Activated CD4-positive, alpha-beta T cell treated with anti-CD3 and anti-CD28 coated beads, Interleukin-2, amount 50 U/mL, for 1 hour (primary cell): ENCODE measurements at places on chromosomes 1 and 21.
A peak's percentile ranks its signal among the peaks of the same experiment; 100 is the strongest.

DNA sequence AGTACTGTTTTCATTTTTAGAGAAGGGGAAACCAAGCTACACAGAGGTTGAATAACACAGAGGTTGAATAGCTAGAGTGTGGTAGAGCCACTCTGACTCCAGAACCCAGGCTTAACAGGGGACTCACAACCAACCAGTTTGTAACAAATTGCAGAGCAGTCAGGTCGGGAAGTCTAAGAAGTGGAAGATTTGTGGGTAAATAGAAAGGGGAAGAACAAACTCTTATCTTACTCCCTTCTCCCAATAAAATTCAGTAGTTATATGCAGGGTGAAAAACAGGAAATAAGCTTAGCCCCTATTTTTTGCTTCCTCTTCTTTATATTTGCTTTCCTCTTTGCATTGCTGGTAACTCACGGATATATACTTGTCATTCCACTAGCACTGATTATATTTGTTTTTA, 23.2 kb downstream of the CDC42 start:
- no peak for DNase-seq

DNA sequence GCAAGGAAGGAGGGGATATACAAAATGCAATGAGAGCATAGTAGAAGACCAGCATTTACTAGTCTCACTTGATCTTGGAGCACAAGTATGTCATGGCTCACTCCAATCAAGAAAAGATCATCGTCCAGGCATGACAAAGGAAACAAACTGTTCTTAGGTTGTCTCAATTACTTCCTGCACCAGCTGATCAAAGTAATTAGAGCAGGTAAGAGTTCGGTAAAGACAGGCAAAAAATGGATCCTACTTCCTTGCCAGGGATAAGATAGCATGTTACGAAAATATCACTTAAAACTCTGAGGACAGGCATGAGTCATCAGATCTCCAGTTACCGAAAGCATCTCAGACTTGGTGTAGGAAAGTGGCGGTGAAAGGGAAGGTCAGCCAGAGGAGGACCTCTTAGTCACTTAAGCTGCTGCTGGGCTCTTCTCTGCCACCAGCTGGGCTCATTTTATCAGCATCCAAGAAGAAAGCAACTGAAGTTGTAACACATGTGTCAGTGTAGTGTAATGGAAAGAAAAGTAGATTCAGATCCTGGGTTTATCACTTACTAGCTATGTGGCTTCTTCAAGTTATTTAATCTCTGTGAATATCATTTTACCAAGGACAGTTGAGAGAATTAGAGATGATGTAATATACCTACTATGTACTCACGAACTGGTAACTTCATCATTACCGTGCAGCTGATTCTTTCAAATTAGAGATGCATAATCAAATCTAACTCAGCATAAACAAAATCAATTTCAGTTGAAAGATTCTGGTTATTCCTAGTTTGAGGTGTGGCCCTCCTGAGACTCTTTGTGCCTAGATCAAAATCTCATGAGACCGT, 46.8 kb downstream of the XCL1 start:
- DNase-seq = no peak

DNA sequence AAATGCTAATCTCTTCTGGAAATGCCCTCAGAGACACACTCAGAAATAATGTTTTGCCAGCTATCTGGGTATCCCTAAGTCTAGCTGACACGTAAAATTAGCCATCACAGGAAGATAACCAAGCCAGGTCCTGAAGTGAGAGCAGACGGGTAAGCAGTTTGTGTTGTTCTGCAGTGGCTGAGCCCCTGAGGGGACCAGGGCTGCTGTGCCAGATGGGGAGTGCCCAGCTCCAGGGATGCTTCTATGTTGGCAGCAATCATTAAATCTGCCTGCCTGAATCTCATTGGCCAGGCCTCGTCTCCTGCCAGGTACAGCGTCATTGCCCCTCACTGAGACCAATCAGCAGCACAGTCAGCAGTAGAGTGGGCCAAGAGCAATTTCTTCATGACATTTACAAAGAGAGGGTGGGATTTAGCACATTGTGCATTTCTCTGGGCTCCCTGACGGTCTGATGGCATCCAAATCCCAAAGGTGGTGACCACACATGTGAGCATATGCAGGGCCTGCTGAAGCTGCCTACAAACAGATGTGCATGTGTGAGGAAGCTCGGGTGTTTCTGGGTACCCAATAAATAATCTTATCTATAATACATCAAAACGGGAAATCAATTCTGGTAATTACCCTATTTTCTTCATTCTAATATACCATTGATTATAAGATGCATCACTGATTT, 58.7 kb upstream of the LRRN2 start:
- no peak for DNase-seq

- peak; percentile 32 for DNase-seq
These were observed 16.6 kb upstream of the CACYBP start for GRCh38 chr1:174982971-174983689.

DNA sequence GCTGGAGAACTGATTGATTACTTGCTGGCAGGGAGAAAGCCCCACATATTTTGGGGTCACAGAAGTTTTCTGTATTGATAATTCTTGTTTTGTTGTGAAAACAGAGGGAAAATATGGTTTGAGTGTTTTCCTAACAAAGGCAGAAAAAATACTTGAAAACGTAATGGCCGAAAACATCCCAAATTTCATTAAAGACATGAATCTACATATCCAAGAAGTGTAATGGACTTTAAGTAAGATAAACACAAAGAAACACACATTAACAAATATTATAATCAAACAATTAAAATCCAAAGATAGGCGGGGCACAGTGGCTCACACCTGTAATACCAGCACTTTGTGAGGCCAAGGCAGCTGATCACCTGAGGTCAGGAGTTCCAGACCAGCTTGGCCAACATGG, 39.6 kb downstream of the SHCBP1L start:
- no peak for DNase-seq

DNA sequence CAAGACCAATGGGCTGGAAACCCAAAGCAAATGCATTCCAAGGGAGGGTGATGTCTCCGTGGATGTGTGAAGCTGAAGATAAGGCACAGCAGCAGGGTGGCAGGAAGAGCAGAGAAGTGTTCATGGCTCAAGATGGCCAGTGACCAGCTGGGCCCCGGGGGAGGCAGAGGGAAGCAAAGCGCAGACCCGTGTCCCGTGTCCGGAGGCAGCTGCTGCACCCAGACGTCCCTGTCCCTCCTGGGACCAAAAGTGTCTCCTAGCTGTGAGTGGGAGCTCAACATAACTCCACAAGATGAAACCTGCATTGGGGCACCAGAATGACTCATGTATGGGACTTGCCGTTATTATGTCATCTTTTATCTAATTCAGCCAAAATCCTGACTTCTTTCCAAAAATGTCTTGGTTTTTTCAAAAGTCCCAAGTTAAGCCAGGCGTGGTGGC, 118.2 kb downstream of the RIPK4 start:
- DNase-seq = no peak

DNA sequence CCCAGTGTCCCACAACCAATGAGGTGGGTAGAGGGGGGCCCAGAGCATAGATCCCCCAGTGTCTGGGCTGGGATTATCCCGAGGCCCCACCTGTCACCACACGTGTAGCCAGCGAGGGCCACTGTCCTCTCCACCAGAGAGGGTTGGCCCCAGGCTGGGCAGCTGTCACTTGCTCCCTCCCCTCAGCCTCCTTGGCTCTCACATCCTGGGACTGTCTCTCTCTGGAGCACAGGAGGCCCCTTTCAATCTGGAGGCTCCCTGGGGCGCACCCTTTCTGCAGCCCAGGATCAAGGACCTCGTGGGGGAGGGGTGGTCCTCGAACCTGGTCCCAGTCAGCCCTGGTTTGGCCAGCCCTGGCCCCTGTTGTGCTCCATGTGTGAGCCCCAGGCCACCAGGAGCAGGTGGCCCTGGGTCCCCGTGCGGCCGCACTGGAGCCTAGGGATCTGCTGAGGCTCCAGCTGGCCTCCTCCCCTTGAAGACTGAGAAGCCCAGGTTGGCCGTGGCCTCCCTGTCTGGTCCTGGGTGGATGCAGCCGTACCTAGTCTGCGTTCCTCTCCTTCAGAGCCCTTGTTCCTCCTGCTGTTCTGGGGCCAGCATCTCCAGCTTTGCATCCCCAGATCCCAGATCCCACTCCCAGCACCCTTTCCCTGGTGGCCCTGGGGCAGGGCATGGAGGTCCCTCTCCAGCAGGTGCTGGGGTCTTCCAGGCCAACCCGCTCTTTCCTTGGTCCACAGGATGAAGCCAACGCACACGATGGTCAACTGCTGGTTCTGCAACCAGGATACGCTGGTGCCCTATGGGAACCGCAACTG, 6.7 kb downstream of the TMEM201 start:
- DNase-seq = no peak

DNA sequence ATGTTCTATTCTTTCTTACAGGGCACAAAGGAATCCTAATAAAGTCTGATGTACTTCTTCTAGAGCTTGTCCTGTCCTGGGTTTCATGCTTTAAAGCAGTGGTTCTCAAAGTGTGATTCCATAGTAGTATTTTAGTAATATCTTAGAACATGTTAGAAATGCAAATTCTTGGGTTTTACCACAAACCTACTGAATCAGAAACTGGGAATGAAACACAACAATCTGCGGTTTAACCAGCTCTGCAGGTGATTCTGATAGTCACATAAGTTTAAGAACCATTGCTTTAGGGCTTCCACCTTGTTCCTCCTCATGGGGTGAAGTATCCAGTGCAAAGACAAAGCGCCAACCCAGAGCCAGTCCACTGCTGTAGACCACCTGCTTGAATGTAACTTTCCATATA, 41.1 kb downstream of the NGF start:
- DNase-seq = no peak

DNA sequence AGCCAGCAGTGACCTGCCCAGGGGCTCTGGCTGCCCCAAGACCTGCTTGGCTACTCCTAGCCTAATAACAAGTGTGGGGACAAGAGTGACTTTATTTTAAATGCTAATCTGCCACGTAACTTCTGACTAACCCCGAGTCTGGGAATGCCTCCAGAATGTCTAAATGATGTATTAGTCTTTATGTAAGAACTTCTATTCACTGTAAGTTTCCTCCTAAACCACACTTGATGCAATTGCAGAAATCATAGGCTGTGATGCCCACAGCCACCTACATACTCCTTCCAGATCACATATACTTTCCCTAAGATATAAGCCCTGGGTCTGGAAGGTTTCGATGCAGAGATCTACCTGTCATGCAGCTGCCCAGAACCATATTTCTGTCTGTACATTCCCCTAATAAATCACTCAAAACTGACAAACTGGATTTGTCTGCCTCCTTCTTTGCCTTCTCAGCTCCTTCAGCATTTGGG, 5.9 kb upstream of the VPS45 start:
- no peak for DNase-seq

DNA sequence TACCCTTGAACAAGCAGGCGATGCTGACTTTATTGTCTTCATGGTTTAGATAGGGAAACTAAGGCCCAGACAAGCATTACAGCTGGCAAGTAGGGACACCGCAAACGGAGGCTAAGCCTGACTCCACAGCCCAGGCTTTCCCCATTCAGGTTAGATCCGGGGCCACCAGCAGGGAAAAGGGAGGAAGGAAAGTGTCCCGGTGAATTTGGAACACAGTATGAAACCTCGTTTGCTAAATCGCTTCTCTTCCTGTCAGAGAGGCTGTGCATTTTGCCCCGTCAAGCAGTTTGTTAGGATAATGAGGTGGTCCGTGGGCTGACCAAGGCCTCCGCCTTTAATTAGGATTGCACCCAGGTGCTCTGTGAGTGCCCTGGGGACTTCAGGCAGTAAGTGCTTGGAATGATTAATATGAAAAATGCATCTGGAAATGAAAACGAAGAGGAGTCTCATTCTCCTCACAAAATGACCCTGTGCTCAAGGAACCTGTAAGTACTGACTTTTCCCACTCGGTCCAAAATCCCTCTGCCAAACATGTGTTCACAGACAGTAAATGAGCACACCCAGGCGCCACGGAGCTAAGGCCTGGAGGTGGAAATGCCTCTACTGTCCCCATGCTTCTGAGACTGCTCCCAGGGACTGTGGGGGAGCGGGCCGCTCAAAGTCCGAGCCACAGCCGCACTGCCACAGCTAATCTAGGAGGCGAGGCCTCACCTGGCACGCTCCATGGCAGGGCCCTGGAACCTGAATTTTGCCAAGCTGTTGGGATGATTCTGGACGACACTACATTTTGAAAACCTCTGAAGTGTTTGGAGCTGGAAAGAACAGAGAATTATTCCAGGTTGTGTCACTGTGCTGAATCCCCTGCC, 234.1 kb downstream of the SDCCAG8 start:
- no peak for DNase-seq

- DNase-seq = no peak
These were observed 17.0 kb downstream of the HLCS start for GRCh38 chr21:36949171-36950141.
